Right forelimb (tissue), 1 donor: ENCODE measurements at places on chromosomes 11 and 22.

- DNase-seq, result no peak
Measured at GRCh38 chr11:35859301-35859700, 84.6 kb upstream of the LDLRAD3 start.

DNA sequence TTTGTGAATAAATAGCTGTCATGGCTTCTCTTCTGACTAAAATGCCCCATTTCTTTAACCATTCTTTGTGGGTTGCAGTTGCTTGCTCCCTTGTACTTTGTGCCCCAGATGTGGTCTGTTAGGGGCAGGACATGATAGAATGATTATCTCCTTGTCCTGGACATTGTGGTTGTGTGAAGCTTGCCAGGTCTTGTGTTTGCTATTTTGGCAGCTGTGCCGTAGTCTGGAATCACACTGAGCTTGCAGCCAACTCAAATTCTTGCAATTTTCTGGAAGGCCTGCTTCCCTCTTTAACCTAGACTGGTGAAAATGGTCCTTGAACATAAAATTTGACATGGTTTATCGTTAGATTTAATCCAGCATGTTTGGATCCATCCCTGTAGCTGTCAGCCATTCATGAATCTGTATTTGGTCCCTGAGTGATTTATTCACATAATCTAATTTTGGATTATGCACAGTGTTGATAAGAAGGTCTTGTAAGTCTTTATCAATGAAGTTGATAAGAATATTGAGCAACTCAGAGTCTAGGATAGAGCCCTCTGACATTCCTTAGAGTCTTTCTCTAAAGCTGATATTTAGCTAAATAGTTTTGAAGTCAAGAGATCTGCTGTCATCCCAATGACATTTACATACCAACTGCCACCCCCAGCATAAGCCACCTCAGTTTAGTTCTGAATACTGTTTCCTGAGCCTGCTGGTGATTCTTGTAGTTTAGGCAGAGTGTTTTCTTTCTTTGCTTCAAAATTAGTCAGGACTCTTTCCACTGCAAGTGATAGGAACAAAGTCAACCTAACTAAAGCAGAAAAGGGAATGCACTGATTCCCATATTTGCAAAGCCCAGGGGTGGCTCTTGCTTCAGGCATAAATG, 9.8 kb downstream of the SPON1 start:
- DNase-seq, result no peak

GRCh38 chr11:61472282-61472681, 36.3 kb upstream of the LRRC10B start:
- no peak for DNase-seq

DNA sequence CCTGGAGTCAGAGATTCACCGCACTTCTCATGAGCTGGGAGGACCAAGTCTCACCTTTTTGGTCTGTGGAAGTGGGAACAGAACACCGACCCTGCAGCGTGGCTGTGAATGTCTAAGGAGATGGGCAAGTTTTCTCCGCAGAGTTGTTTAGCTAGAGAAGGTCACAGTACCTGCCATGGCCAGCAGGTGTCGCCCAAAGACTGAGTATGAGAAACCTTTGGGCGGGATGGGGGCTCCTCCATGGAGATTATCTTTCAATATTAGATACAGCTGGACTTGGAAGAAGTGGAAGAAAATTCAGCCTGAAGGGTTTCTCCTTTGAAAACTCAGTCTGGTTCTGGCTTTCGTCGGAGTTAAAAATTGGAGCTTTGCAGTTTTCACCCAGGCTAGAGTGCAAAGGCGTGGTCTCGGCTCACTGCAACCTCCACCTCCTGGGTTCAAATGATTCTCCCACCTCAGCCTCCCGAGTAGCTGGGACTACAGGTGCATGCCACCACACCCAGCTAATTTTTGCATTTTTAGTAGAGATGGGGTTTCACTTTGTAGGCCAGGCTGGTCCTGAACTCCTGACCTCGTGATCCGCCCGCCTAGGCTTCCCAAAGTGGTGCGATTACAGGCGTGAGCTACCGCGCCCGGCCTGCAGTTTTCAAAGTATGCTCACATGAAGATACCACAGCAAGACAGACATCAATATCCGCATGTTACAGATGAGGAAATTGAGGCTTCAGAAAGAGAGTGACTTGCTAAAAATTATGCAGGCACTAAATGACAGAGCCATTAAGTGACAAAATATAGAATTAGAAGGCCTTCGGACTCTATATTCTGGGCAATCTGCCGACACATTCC, 10.7 kb upstream of the DSCAML1 start:
- peak; percentile 80 for DNase-seq

DNA sequence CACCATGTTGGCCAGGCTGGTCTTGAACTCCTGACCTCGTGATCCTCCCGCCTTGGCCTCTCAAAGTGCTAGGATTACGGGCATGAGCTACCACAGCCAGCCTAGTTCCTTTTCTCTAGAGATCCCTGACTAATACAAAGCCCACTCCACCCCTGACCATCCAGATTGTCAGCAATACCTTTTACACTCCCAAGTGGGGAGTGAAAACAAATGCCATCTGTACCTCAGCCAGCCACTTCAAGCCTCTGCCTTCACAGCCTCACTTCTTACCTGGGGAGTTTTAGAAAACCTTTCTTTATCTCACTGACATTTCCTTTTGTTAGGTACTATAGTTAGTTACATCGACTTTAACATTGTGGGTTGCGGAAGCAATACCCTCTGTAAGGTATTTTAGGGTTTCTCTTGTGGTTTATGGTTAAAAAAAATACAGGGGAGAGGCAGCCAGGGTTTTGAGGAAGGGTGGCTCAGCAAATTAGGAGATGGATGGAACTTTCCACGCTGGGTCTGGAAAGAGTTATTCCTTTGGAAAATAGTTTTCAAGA, 8.9 kb downstream of the TOM1 start:
- no peak for DNase-seq

- DNase-seq, result no peak
Measured at GRCh38 chr22:25437414-25438160, 126.9 kb upstream of the GRK3 start.

DNA sequence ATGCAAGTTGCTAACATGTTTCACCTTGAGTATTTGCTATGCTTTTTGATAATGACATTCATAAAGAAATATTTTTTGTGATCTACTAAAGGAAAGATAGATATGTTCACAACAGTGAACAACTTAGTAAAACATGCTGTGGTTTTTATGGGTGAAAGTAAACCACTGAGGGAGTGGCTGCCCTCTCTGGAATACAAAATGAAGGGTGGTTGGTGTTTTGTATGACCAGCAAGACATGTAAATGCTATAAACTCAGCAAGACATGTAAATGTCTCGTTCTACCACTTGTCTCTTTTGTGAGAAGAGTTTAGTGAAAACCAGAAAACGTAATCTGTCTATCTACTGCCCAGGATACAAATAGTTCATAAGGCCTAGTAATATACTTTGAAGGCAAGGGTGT, 7.6 kb upstream of the AMPD3 start:
- DNase-seq, result no peak

- no peak for DNase-seq
Measured at GRCh38 chr22:40425082-40425481, 54.7 kb downstream of the SGSM3 start.

DNA sequence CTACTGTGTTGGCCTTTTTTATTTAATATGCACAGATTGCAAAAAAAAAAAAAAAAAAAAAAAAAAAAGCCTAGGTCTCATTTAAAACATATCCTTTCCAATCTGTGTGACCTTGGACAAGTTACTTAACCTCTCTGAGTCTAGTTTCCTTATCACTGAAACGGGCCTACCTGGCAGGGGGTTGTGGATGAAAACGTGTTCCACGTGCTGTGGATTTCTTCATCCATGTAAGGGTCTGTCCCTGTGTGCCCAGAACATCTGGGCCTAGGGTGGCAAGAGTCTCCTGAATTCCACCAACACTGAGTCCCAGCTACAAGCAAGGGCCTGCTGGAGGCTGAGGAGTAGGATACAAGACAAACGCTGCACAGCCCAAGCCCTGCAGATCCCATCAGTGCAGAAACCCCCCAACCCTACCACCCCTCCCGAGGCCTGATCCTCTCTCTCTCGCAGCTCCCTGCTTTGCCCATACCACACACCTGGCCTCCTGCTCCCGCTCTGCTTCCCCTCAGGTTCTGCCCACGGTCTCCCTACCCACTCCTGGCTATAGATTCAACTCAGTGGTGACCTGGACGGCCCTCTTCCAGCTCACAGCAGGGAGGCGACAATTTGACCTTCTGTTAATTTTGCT, 4.7 kb upstream of the GNAZ start:
- DNase-seq, result peak; percentile 22

DNA sequence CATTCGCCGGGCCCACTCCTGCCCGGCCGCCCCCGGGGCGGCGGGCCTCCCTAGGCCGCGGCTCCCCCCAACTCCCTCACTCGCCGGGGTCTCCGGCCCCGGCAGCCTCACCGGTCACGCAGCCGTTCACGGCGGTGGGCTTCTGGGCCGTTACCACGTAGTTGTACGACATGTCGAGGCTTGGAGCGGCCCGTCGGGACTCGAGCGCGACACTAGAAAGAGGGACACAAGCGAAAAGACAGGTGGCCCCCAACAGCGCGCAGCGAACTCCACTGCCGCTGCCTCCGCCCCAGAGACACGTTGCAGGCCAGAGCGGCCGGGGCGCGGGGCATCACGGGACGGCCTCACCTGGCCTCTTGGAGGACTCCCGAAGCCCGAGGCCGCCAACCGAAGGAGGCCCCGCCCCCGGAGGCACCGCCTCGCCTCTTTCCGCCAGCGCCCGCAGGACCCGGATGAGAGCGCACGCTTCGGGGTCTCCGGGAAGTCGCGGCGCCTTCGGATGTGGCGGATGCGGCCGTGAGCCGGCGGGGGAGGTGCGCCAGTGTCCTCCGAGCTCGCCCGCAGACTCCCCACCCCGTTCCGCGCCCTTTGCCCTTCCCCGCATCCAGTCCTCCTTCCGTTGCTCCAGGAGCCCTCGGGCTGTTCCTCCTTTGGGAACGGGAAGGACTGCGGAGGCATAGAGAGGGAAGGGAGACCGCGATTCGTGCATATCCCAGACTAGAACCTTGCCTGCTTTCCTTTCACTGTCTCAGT, at the start of the genes DDB1 and TKFC:
Gene DDB1, minus strand, starts transcription at position 309 of the 753 bp plus-strand sequence. Its CDS starts 137 bp downstream, at position 172.
Gene TKFC, plus strand, starts transcription at position 432 of the 753 bp plus-strand sequence. CDS start 1,501 bp downstream, outside the sequence.
- DNase-seq, result peak; percentile 97

DNA sequence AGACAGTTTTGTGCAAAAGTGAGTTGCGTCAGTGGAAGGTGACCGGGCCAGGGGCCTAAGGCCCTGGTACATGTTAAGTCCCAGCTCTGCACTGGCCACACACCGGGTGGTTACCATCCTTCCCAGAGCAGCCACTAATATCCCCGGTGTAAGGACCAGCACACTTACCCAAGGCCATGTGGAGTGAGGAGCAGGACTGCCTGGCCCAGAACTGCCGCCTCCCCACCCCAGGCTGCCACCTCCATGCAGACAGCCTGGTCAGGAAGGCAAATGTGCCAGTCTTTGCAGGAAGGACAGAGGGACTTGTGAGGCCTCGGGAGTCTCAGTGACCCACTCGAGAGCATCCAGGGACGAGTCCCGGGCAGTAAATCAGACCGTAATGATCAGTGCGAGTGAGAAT, 102.9 kb downstream of the MORC2 start:
- DNase-seq, result no peak

GRCh38 chr11:65651589-65652510, 10.9 kb downstream of the RELA start:
- DNase-seq, result peak; percentile 67

DNA sequence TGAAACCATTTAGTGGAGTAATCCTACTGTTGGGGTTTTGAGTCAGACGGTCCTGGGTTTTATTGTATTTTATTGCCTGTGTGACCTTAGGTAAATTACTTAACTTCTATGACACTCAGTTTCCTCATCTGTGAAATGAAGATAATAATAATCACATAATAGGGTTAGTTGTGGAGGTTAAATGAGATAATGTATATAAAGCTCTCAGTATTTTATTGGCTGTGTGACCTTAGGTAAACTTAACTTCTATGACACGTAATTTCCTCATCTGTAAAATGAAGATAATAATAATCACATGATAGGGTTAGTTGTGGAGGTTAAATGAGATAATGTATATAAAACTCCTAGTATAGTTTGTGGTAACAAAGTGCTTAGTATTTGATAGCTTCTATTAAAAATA, 13.2 kb downstream of the BARX2 start:
- no peak for DNase-seq

DNA sequence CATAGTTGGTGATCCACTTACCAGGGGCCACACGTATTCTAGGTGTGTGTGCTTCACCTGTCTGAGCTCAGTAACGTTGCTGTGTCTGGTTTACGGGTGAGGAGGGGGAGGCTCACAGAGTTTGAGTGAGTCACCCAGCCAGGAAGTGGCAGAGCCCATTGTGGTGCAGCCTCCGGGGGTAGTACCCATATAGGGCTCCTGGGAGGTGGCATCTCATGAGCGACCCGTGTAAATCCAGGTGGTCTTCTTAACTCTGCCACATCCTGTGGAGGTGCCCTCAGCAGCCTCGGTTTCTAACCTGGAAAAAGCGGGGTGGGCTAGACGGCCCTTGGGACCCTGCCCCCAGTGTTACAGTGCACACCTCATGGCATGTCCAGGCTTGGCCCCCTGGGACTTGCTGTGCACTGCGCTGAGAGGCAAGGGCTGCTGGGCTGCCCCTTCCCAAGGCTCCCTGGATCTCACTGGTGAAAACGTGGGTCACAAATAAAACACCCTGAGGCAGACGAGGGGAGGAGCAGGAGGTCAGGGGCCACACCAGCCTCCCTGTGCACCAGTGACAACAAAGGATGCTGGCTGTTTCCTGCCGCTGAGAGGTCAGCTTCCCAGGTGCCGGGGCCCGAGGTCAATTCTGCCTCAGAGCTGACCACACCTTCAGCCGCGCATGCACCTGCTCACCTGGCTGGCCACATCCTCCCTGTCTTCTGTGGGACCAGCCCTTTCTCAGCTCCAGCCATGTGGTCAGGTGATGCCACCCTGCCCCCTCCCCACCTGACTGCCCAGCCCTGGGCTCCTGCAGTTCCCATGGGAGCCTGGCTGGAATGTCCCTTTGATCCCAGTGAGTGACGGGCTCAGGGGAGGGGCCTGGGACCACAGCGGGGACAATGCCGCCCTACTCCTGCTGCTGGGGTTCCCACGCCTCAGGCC, 305.1 kb downstream of the CTTN start:
- DNase-seq, result no peak

- DNase-seq, result no peak
Measured at GRCh38 chr22:38740754-38741153, 15.0 kb downstream of the SUN2 start.

DNA sequence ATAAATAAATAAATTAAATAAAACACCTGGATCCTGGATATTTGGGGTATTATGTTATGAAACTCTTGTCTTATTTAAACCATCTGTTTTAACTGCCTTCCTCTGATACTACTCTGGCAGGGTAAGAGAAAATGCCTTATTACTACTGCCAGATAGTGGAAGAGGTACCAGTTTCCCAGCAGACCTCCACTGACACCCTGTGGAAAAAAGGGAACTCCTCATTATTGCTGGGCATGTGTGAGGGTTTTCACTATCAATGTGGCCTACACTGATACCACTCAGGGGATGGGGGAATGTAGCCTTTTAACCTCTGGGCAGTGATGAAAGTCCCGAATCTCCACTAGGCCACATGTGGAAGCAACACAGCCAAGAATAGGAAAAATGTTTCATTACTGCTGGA, 121.0 kb downstream of the LUZP2 start:
- no peak for DNase-seq
